Natural killer cell treated with Interleukin-12 subunit alpha and Interleukin-12 subunit beta and Interleukin-15 and Interleukin-18, amount 100 ng/mL, for 72 hours (primary cell): ENCODE measurements at places on chromosomes 2 and 18.

GRCh38 chr2:12702168-12703121 is 14.3 kb upstream of the TRIB2 start:
- no peak for DNase-seq

GRCh38 chr2:206031162-206031784 is 54.7 kb downstream of the INO80D start:
- DNase-seq = no peak

- no peak for DNase-seq
Observed at GRCh38 chr18:44748582-44748981, 67.9 kb downstream of the SETBP1 start.

DNA sequence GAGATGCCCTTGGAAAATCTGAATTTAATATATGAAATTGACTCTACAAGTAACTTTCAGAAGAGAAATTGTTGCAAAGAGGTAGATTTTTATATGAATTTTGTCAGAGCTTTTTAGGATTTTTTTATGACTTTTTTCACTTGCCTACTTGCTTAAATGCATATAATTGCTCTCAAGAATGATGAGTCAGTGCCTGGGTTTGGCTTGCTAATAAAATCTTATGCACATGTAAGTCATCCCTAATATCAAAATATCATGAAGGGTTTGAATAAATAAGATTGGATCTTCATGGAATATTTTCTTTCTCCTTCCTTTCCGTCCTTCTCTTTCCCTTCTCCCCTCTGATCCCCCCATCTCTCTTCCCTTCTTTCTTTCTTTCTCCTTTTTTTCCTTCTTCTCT is 354.1 kb downstream of the TXNL1 start:
- DNase-seq = no peak

GRCh38 chr2:61042807-61043206 is 22.9 kb upstream of the SANBR start:
- no peak for DNase-seq

DNA sequence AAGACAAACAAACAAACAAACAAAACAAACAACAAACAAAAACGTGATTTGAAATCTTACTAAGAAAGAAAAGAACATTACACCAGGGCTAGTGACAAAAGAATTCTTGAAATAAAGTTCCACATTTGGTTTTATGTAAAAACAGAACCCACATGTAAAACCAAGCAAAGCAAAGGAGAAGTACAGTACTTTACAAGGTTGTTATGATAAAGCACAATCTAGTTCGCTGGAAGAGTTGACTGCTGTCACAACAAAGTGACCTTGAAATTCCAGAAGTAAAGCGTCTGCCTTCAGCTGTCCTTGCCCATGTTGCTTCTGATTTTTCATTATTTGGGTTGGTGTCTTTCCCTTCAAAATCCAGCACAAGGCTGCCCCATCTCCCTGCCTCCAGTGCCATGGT is 94.8 kb upstream of the CYRIA start:
- DNase-seq = no peak

DNA sequence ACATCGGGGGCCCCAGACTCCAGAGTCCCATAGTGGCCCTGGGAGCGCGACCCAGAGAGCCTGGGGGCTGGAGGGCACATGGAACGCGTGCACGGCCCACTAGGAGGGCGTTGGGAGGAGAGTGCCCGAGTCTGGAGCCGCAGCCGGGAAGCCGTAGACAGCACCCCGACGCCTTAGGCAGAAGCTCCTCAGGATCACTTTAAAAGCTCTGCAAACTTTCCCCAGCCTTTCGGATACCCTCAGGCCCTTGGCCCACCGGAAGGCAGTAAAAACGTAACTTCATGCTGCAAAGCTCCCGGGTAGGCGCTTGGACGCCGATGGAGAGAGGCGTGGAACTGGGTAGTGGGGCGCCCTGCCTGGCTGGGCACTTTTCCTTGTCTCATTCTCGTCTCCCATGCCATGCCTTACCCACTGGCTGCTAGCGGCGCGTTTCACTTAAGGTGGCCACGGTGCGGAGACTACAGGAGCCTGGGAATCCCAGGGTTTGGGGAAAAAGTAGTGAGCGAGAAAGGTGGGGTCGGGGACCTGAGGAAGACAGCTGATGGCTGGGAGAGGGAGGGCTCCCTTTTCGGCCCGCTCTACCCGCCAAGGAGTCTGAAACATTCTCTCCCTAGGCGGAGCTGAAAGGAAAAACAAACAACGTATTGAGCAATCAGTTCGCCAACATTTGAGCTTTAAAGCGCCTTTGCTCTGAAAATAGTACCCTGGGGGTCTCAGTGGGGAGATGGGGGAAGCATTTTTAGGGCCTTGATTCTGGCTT is 141.8 kb downstream of the MEIS1 start:
- no peak for DNase-seq

DNA sequence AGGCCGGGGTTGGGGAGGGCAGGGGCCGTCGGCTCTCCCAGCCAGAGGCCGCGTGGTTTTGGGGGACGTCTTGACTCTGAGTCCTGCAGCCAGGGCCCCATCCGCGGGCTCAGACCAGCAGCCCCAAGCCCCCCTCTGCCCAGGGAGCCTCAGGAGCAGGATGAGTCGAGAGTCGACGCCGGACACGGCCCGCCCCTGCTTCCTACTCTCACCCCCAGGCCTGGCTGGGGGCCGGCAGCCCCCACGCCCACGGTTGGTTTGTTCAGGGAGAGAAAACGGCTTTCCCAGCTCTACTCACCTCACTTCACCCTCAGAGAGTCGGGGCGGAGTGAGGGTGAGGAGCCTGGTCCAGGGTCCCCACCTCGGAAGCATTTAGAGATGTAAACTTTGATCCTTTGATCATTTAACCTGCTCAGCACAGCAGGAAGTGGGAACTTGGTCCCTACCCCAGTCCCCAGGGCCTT is 6.9 kb downstream of the SNORC start:
- DNase-seq = no peak

GRCh38 chr2:197675711-197676188 is 363 bp upstream of the RFTN2 start:
- no peak for DNase-seq

GRCh38 chr2:102279391-102279735 is 32.0 kb upstream of the IL1RL1 start:
- no peak for DNase-seq

GRCh38 chr18:32961538-32961937 is 188.7 kb upstream of the KLHL14 start:
- DNase-seq = no peak

DNA sequence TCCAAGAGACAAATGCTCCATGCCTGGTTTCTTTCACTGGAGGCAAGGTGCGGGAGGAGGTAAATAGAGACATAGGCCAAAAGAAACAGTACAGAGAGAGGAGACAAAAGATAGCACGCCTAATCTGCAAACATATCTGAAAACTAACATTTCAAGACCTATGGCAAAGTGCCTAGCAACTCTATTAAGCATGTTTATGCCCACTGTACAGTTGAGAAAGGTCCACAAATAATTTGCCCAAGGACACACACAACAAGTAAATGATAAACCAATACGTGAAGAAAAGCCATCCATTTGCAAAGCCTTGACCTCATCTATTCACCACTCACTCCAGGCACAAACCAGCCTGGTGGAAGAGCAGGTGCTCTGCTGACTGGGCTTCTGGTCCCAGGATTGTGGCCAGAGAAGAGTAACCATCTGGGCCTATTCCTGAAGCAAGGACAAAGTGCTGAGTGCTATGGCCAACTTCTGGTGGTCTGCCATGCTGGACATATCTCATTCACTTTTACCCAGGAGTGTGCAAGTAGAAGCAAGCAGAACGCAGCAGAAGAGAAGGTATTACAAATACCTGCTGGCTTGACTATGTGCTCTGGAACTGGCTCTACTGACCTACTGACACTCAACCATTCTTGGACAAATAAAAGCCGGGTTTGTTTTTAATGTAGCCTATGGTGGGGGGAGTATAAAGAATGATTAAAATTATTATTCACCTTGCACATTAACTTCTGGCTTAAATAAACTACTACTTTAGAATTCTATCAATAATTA is 25.3 kb downstream of the TMEM131 start:
- no peak for DNase-seq

GRCh38 chr2:66874411-66874810 is 439.5 kb downstream of the MEIS1 start:
- no peak for DNase-seq

GRCh38 chr2:71801556-71801955 is 346.1 kb downstream of the CYP26B1 start:
- DNase-seq = no peak

- no peak for DNase-seq
Observed at GRCh38 chr2:196528486-196529223, 110.9 kb upstream of the CCDC150 start.

- DNase-seq = no peak
Observed at GRCh38 chr2:146226077-146226476, 1618.8 kb upstream of the ACVR2A start.

DNA sequence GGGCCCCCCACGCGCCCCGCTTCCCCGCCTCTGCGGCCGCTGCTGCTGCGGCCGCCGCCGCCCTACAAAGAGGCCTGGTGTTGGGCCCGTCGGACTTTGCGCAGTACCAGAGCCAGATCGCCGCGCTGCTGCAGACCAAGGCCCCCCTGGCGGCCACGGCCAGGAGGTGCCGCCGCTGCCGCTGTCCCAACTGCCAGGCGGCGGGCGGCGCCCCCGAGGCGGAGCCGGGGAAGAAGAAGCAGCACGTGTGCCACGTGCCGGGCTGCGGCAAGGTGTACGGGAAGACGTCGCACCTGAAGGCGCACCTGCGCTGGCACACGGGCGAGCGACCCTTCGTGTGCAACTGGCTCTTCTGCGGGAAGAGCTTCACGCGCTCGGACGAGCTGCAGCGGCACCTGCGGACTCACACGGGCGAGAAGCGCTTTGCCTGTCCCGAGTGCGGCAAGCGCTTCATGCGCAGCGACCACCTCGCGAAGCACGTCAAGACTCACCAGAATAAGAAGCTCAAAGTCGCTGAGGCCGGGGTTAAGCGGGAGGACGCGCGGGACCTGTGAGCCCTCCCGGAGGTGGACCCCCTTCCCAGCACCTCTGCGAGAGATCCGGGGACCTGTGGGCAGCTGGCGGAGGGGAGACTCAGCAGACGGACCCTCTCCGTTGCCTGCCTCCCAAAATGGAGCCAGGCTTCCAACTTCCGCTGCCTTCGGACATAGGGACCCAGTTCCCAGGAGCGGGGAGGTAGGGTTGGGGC is 1.9 kb downstream of the SP5 start:
- no peak for DNase-seq

DNA sequence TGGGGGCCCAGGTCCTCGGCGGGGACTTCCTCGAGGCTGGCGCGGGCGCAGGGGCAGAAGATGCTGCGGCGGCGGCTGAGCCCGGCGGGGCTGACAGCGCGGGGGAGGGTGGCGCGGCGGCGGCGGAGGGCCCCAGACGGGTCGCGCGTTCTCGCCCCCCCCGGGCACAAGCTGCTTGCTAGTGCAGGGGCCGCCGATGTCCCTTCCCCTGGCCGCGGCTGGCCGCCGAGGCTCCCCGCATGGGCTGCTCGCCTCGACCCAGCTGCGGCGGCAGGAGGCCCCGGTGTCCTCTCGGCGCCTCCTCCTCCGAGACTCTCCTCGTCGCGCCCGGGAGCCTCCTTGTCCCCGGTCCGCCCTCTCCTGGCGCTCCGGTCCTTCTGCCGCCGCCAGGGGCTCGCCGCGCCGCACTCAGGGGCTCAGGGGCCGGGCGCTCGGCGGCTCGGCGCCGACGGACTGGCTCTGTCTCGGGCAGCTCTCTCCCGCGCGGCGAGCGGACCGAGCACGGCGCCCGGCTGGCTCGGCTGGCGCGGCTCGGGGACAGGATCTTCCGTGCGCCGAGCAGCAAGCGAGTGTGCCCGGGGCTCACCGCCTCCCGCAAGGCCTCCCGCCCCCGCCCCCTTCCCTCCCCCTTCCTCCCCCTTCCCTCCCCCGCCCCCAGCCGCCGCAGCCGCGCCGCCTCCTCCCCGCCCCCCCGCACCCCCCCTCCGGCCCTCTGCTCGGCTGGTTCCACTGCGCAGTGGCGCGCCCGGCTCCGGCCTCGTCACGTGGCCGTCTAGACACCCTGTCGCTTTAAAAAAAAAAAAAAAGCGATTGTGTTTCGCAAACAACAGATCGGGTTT is 902 bp upstream of the SMAD7 start:
- DNase-seq = peak; percentile 90

GRCh38 chr18:37691162-37691561 is 125.6 kb upstream of the CELF4 start:
- no peak for DNase-seq

- no peak for DNase-seq
Observed at GRCh38 chr2:105121434-105121833, 83.6 kb downstream of the MRPS9 start.

DNA sequence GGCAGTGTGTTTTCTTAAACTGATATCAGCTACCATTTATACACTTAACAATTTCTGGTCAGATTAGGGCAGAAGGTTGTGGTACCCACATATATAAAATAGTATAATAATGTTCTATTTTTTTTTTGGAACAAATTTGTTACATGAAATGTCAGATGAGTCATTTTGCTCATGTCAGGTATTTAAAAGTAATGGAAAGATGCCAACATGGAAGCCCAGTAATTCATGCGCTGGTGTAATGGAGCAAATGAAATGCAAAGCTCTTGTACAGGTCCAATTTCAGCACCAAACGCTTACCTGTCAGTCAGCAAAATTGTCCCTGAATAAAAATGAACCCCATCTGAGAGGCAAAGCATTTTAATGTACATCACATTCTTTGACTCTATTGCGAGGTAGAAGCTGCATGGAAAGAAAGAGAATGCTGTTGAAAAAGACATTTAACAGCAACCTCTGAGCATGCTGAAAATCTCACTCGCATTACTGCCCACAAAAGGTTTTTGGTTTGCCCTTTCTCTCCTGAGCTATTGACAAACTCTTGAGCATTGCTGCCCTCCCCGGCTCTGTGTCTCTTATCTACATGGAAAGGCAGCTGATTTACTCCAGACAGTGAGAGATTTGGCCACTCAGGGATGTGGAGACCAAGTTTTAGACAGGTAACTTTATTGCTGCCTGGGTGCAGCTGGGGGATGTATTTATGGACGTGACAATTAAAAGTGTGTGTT is 217.5 kb downstream of the CAMKMT start:
- DNase-seq = no peak
